ENCODE measurements at places on chromosomes 2 and 18. TPM values are rescaled to one million over a fixed set of nuclear protein-coding genes. Genes with fewer than 3 reads are reported as not detected.

- DNase-seq = no peak
Measured at GRCh38 chr2:219467736-219468075, 31.0 kb upstream of the GMPPA start.

DNA sequence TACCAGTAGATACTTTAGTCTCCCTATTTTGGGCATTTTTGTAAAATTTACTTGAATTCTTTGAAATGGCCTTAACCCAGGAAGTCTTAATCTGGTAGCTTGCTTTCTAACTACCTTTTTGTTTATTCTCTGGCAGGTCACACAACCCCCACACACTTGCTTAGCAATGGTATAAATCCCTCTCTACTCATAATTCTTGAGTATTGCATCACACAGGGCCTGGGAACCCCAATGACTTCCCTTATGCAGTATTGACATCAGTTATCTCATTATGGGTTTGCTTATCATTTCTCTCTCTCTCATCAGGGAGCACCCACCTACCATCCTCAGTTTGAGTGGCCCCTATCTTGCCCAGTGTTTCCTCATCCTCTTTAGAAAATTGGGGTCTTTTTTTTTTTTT, 207.1 kb downstream of the KCNS3 start:
- no peak for DNase-seq

DNA sequence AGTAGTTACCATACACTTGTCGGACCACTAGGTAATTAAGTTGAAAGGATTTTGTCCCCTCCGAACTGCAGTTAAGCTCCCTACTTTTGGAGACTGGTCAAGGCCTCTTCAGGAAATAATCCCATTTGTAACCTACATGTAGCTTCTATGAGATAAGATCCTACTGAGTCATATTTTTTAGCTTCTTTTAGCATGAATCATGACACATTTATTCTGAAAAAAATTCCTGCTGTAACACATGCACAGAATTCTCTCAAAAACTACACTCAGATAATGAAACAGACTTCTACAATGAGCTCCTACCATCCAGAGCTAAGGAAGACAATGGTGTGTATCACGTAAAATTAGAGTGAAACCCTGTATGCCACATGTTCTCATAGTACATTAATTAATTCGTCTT, 100.7 kb upstream of the CCDC195 start:
- DNase-seq = peak; percentile 88

DNA sequence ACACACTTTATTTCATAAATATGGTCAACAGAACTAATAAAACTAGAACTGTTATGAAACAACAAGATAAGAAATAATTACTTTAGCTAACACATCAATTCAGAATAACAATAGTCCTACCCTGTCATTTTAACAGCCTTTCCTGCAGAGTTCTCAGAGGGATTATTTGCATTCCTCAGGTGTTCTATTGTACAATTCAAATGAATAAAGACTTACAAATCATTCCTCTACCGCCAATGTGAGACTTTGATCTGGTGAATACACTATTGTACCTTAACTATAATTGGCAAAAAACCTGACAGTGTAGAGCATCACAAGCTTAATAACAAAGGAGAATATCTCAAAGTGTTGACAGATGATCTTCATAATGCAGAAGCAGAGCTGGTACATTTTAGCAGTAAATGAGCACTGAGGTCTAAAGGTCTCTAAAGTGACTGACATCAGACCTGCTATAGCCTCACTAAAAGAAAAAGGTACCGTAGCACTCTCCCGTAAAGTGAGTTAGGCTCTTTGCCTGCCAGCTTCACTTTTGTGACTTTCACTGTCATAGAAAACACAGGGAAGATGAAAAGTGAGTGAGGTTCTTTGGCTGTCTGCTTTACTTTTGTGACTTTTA, 118.8 kb upstream of the SP3 start:
- DNase-seq = no peak

- DNase-seq = no peak
Measured at GRCh38 chr18:58847383-58848071, 17.1 kb upstream of the ZNF532 start.

- peak; percentile 91 for DNase-seq
Measured at GRCh38 chr18:3889803-3890202, 439.8 kb downstream of the TGIF1 start.

DNA sequence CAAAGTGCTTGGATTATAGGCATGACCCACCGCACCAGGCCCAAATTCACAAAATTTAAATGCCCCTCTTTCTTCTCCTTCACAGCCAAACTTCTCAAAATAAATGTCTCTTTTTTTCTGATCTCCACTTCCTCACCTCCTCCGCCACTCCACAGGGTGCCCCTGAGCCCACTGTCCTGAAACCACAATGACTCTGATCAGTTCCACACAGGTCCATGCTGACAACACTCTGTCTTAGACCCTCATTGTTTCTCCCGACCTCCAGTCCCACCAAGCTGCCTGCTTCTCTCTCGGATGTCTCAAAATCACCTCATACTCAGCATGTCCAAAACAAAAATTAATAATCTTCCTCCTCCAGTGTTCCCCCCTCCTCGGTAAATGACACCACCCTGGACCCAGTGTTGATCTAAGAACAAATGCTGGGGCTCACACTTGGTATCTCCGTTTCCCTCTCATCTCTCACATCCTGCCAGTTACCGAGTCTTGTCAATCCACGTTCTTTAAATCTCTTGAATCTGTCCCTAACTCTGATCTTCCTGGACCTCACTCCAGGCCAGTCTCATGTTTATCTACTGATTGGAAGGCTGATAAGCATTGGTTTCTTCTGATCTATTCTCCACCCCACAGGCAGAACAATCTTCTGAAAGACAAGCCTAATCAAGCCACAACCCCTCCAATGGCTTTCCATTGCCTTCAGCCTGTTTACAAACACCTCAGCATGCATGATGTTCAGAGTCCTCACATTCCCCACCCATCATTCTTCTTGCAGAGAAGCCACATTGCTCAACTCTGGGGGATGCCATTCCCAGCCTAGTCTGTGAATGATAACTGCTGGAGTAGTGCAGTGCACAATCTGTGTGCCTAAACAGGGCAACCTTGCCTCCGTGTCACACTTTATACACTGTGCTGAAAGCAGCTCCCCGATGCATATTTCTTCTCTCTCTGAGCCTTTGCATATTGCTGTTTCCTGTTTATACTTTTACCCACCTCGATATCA, 12.4 kb upstream of the ANKRD44 start:
- no peak for DNase-seq

DNA sequence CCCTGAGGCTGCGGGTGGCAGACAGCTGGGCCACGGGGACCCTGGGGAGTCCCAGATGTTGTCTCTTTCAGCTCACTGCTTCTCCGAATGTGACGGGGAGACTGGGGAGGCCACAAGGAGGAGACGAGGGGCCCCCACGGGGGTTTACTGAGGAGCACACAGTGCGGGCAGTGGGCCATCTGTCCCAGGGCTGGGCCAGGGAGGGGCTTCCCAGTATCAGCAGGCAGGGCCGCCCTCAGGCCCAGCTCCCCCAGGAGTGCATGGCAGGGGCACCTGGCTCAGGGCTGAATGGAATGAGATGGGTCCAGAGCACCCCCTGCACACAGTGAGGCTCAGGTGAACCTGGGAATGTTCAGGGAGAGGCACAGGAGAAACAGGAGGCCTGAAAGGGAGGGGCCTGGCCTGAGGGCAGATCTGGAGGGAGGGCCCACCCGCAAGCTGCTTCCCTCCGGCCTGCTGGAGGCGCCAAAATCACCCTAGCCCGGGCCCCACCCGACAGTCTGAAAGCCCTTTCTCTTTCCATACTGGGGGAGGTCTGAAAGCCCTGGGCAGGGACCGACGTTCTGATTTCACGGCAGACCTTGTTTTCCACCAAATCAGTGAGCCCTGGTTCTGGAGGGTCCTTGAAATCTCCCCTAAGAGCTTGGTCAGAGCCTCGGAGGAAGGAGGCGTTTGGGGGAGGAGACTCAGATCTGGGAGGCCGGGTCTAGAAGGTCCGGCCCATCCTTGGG, 35.5 kb upstream of the PTMA start:
- no peak for DNase-seq

GRCh38 chr2:208065476-208065875, 40.1 kb upstream of the PLEKHM3 start:
- no peak for DNase-seq

- no peak for DNase-seq
Measured at GRCh38 chr2:151974988-151975387, 123.9 kb downstream of the CACNB4 start.

GRCh38 chr2:157698430-157698829, 69.8 kb upstream of the ACVR1C start:
- DNase-seq = peak; percentile 38

- DNase-seq = no peak
Measured at GRCh38 chr2:197924483-197924882, 120.1 kb downstream of the PLCL1 start.

DNA sequence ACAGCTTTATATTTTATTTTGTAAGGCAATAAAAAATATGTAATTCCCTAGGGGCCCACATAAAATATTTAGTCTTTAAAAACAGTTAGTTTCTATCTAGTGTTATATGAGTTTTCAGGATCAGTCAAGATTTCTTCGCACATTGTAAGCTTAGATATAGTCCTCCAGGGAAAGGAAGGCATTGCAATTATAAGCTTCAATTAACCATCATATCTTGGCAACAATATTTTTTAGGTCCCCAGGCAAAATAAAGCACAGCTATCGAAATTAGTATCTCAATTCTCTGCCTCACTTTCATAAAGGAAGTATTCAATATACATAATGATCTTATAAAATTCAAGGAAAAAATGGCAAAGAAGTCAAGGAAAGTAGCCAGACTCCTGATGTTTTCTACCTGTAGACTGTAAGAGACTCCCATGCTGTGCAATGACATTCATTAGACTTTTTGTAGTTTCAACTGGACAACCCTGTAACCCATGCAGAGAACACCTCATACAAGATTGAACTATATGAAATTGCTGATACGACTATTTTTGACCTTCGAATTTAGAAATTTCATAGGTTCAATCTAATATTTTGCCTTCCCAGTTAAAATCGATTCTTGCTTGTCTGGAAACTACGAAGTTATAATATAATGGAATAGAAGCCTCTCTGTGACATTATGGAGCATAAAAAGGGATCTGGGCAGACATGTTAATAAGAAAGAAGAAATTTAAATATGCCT, 96.8 kb downstream of the UNC80 start:
- no peak for DNase-seq

- no peak for DNase-seq
Measured at GRCh38 chr2:120465701-120465988, 119.7 kb downstream of the INHBB start.

DNA sequence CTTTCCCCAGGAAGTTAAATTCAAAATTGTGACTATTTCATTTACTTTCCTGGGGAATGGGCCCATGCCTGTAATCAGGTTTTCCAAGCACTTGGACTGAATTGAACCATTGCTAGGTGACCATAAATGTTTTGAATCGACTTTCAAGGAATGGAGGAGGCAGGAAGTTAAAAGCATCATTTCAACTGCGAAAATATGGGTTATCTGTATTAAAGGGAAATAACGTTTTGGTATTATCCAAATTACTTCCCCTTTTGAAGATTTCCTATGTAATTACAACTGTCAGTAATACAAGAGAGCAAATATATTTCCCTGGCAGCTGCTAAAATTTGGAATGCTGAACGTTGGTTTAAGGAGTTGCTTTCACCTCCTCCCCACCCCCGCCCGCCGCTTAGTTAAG, 19.0 kb downstream of the PNO1 start:
- DNase-seq = no peak

DNA sequence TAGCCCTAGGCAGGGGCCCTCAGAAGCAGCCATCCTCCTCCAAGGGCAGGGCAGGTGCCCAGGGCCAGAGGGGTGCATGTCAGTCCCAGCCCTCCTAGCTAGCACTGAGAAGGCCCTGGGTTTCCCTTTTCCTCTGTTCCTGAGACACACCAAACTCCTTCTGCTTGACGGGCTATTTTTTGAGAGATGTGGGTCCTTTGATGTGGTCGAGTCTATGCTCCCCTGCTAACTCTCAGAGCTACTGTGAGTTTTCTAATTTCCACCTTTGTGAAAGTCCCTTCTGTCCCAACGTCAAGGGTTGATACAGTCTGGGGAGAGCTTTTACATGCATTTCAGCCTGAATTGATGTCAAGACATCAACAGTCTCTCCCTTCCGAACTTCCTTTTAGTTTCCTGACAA, 51.4 kb downstream of the TRPM8 start:
- no peak for DNase-seq

DNA sequence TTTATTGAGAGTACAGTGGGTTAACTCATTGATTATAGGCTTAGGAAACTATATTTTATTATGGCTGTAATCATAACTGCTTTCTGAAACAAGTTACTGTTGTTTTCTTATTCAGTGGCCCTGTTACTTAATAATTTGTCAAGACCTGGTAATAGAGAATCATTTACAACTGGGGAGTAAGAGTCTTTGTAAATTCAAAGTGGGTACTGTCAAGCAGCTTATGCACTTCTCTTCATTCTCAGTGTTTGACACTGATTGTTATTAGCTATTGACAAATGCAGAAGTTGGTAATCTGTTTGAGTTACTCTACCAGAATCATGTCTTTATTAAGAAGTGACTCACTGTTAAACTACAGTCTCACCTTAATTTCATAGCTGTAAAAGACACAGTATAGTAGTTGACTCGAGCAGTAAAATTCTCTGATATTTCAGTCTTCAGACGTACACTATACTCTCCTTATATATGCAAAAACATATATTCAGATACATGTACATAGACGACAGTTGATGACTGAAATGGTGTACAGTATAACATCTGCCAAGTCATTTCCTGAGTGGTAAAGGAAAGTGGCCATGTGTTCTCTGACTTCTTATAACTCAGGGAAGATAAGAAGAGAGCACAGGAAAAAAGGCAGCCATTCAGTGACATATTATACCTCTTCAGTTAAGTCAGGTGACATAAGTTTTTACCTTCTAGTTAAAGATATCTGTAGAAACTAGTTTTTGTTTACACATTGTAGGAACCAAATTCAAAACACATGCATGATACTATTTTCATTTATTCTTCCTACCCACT, 36.0 kb upstream of the TTC27 start:
- peak; percentile 14 for DNase-seq

DNA sequence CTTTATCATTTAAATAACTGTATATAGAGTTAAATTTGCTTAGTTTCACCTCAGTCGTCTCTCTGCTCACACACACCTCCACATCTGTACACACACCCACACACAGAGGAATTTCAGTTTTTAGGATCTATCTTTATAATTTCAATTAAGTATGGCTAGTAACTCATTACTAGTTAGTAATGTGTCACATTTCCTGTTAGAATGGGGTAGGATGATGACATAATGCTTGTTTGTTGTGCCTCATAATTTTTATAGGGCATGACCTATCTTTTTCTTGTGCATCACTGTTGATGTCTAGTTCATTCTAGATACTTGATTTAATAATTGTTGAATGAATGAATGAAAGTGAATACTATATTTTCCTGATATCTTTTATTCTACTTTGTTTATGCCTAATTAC, 108.6 kb downstream of the AGPS start:
- DNase-seq = no peak

The HRH4 gene
- 0.17 TPM for total RNA-seq

The HOXD1 gene
- not detected for total RNA-seq

The KYNU gene
- total RNA-seq = 0.72 TPM

The GULP1 gene
- 39.4 TPM for total RNA-seq

The INPP5D gene
- total RNA-seq = 14.7 TPM

The HYCC2 gene
- total RNA-seq = 21.8 TPM

The CDH20 gene
- not detected for total RNA-seq

The CCDC74B gene
- total RNA-seq = 3.0 TPM

The MAP3K20 gene
- total RNA-seq = 41.2 TPM

Measured in astrocyte (in vitro differentiated cells and primary cell).